Amygdala (tissue), 56 donors: ENCODE measurements at places on chromosomes 3 and 15.

- DNase-seq = no peak
Observed at GRCh38 chr3:146640955-146641867, 36.1 kb upstream of the PLSCR5 start.

DNA sequence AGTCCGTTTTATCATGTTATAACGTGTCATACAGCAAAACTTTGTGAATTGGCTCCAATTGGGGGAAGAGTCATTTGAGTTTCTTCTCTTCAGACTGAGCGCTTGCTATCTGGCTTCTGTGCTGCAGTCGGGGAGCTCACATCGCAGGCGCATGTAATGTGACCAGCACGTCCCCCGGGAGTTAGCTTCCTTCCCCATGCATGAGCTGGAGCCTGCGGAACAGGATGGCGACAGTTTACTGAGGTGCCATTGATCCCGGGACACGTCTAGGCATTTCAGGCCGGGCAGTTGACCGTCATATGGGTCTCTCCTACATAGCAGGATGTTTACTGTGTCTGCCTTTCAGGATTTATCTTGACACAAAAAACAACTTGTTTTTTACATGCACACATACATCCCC, 44.8 kb downstream of the CMTM8 start:
- no peak for DNase-seq

- no peak for DNase-seq
Observed at GRCh38 chr3:47394140-47394870, 13.5 kb downstream of the PTPN23 start.

DNA sequence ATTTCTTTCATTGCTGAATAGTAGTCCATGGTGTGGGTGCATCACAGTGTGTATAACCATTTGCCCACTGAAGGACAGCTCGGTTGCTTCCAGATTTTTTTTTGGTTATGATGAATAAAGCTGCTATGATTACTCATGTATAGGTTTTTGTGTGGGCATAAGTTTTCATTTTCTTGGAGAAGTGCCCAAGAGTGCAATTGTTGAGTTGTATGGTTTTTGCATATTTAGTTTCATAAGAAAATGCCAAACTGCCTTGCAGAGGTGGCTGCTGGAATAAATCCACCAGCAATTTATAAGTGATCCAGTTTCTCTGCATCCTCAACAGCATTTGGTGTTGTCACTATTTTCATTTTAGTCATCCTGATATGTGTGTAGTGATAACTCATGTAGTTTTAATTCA, 8.4 kb upstream of the SPESP1 start:
- peak; percentile 4 for DNase-seq

DNA sequence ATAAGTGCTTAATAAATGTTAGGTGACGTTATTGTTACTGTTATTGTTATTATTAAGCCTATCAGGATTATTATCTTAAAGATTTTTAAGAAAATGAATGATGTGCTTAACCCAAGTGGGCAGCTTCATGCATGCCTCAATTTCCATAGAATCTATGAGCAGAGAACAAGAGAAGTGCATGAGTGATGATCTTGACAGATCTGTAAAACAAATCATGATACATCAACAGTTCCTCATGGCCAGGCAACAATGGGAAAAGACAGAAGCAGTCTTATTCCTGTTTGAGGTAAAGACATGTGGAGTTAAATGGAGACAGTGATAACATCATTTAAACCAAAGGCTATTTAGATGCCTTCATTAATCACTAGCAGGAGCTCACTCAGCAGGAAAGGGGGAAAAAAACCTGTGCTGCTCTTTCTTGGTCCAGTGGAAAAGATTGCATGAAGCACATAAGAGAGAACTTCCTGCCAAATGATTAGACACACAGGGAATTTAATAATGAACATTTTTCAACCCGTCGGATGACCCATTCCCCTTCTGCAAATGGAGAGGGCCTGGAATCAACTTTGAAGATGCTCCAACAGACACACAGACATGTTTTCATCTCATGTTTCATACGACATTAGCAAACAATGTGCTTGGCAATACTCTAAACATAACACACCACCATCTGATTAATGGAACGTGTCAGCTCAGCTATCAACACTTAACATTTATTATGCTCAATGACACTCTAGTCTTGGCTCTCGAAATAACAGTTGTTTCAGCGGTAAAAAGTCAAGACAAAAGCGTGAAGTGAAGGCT, 212.2 kb upstream of the LRRN1 start:
- no peak for DNase-seq

- DNase-seq = no peak
Observed at GRCh38 chr3:25679166-25679565, 14.5 kb upstream of the TOP2B start.

- DNase-seq = no peak
Observed at GRCh38 chr15:89104172-89104564, 15.9 kb downstream of the ABHD2 start.

- no peak for DNase-seq
Observed at GRCh38 chr3:79148786-79149185, 619.0 kb downstream of the ROBO1 start.

DNA sequence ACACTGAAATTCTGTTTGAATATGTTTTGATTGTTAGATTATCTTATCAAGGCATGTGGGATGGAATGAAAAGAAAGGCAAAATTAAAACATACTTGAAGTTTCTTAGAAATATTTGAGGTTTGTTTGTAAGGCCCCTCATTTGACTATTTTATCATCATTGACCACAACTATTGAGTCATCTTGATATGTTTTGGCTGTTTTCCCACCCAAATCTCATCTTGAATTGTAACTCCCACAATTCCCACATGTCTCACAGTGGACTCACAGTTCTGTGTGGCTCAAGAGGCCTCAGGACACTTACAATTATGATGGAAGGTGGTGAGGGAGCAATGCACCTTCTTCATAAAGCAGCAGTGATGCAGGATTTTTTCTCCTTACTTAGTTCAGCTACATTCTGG, 917.1 kb downstream of the PLOD2 start:
- no peak for DNase-seq
